Lung microvascular endothelial cell (primary cell): ENCODE measurements at places on chromosomes 6 and 20. TPM values are rescaled to one million over a fixed set of nuclear protein-coding genes. Genes with fewer than 3 reads are reported as not detected.

DNA sequence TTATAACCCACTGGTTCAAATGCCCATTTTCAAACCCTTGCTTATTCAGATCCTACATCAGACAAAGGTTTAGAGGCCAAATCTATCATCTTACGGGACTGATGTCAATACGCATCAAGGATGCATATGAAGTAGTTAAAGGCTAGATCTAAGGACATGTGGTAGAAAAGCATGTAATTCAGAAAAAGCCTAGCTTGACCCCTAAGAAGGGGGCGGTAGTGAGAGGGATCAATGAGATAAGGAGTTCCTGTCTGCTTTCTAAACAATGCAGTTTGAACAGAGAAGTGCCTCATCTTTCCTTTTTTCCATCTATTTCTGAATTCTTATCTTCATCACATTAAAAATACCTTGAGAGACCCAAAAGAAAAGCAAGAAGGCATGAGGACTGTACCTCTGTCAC, 237.7 kb downstream of the ARHGAP18 start:
- DNase-seq, result no peak

DNA sequence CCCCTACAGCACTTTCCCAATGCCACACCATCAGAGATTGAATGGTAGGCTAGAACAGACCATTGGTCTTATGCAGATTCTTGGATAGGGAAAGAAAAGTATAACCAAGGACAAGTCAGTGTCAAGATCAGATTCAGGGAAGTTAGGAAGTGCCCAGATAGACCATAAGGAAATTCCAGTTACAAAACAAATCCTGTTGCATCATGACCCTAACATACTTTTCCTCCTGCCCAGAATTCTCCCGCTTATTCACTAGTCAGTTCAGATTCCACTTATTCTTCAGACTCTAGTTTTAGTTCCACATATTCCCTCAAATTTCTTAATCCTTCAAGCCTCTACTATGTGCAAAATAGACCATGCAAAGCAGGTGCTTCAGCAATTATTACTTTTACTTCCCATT, 20.7 kb downstream of the METTL24 start:
- DNase-seq, result no peak

DNA sequence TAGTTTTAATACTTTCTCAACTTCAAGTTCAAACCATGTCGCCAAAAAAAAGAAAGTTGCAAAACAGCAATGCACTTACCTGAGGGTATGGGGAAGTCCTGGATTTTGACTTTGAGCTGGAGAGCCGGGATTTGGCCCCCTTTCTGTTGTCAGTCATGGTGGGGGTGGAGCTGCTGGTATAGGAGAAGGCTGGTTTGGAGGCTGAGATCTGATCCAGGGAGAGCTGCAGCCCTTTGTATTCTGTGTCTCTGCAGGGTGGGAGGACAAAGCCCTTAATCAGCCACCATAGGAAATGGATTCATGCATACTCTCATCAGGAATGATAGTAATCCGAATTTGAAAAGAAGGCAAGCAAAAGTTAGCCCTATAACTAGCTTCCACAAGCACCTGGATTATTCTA, 44.0 kb downstream of the SIM1 start:
- no peak for DNase-seq

STX11 gene
- 9.4 and 22.6 TPM in 2 replicates for total RNA-seq

GRCh38 chr20:45487231-45487635, 17.7 kb downstream of the WFDC2 start:
- DNase-seq, result no peak

DNA sequence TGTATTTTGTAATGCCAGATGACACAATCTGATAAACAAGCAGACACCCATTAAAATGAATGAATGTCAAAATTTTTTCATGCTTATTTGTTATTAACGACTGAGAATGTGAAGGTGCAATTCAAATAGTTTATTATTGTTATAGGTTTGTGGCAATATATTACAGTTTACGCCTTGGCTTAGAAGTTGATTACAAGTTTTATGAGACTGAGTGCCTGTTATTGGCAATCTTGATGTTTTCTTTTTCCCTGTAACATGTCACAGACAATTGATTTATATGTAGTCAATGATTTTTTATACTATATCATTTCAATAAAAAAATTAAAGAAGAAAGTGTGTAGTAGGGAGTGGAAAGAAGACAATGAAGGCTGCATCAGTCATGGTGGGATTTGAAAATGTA, 144.1 kb upstream of the EEF1E1 start:
- no peak for DNase-seq

THBD gene
- total RNA-seq, result 3.2 and 9.2 TPM in 2 replicates

DNA sequence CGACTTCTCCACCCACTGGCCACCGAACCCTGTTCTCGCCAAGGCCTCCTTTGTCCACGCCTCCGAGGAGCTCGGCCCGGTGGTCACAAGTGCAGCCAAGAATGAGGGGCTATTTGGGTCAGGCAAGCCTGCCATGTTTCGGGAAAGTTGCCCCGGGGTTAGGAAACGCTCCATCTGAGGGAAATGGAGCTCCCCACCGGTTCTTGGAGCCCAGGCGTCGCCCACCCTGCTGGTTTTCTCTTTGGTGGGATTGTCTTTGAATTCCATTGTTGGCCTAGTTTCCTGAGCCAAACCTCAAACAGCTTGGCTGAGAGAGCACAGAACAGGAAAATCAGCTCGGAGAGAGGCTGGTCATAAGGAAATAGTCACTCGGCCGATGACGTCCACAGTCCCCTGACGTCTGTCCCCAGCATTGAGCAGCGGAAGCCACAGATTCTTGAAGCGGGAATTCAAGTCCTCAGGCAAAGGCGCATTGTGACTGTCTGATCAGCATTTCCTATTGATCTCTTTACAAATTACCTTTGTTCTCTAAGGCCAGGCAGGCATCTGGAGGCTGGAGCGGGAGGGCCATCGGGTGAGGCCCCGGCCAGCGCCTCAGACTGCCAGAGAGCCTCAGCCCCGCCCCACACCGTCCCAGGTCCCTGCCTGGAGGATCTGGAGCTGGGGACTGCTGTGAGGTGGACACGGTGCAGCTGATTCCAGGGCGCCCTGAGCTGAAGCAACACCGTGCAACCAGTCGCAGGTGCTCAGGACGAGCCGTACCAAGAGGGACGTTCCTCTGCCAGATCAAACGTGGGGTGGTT, 138.6 kb downstream of the DLL1 start:
- DNase-seq, result peak; percentile 39

DNA sequence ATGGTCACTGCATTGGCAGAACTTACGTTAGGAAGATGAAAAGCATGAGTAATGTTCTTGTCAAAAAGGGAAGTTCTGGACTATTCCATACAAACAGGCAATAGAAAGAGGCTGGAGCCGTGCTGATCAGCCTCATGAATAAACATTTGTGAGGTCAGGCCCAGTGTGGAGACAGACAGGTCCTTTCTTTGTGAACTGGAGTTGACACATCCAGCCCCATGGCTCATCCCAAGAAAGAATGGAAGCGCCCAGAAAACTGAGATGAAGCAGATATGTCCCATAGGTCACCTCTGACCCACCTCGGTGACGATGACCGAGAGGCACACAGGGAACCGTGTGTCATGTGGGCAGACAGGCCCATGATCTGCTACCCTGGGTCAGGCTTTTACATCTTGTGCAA, 276.0 kb upstream of the SGK1 start:
- no peak for DNase-seq

DNA sequence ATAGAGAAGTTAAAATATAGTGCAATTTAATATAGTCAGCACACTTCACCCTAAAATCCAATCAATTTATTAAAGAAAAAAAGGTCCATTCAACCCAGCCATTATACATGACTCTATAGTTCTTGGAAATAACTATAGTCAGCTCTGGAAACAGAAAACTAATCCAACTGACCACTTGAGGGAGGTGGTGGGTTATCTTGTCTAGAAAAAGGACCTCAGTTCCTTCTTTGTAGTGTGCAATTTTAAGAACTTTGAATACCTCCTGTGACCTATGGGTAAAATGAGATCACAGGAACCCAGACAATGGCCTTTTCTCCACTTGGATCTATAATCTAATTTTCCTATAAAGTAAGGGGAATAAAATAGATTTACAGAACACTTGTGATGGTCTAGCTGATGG, 163.6 kb upstream of the CENPW start:
- peak; percentile 17 for DNase-seq

SCUBE3 gene
- 0.60 and 0.87 TPM in 2 replicates for total RNA-seq

AIF1 gene
- total RNA-seq, result not detected in 2 replicates

GRCh38 chr20:58709703-58710039, 17.1 kb downstream of the NPEPL1 start:
- no peak for DNase-seq

SPATS1 gene
- not detected in 2 replicates for total RNA-seq

- DNase-seq, result no peak
Observed at GRCh38 chr20:36728986-36729385, 16.9 kb downstream of the NDRG3 start.

DNA sequence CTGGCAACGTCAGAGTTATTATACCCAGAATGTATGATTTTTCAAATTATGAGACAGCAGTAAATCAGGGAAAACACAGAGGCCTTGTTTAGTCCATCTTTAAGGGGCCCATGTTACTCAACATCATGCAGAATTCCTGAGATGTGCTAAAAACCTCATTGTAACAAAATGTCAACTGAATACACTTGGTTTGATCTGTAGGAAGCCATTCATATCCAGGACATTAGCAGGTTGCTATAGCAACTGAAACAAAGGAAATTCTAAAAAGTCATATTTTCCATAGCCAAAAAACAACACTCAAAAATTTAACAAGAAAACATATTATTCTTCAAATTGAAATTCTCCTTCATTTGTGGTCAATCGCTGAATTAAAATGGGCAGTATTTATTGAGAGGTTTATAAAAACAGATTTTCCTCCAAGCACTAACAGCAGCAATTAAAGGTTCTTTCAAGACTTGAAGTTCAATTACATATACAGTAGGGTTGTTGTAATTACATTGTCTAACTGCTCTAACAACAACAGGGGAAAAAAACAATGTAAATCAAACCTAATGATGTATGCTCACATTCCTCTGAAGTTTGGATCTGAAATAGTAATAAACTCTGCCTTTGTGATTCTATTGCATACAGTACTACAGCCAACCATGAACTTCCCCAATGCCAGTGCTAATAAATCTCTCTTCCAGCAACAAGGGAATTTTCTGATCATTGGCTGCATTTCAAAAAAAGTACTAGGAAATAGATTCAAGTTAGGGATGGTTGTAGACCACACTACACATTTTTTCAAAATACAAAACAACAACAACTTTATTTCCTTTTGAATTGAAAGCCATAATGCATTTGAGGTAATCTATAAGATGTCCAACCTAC, 34.9 kb downstream of the COL12A1 start:
- DNase-seq, result peak; percentile 24

- DNase-seq, result peak; percentile 12
Observed at GRCh38 chr20:49505518-49505917, 23.1 kb upstream of the KCNB1 start.

GRCh38 chr20:46394872-46395760, 11.3 kb downstream of the ELMO2 start:
- no peak for DNase-seq

DNA sequence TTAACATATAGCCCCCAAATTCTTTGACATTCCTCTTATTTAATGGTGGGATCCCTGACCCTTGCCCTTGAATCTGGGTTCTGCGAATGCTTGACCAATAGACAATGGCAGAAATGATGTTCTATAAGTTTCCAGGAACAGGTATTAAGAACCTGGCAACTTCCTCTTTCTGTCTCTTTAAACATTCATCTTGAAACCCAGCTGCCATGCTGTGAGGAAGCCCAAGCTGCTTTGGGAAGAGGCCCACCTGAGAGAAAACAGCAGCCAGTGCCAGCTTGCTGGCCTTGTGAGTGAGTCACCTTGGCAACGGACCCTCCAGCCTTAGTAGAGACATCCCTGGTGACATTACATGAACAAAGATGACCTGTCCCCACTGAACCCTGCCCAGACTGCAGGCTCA, 45.2 kb upstream of the RALY start:
- DNase-seq, result no peak

PBOV1 gene
- total RNA-seq, result not detected in 2 replicates

DNA sequence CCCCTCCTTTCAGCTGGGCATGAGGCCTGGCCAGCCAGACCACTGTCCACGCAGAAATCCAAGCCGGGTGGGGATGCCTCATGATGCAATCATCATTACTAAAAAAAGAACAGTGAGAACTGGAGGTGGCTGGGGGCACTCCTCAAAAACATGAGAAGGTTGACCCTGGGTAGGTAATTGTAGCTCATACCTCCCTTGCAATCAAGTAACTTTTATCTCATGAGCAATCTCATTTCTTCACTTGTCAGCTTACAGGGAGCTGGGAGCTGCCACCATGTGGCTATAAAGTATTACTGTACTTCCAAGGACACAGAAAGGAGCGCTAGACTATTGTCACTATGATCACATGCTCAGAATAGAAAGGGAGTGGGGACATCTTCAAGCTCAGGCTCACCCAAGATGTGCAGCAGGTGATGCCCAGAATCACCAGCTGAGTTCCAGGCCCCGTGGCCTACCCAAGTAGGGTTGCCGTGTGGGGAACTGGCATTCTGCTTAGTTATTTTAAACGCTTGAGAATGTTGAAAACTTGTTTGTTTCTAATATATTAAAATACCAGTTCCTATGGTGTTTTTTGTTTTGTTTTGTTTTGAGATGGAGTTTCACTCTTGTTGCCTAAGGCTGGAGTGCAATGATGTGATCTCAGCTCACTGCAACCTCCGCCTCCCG, 3.0 kb upstream of the CDH26 start:
- DNase-seq, result peak; percentile 31

NHSL1 gene
- total RNA-seq, result 23.1 and 30.2 TPM in 2 replicates

- DNase-seq, result no peak
Observed at GRCh38 chr6:56837322-56837894, 117.5 kb upstream of the BEND6 start.

DNA sequence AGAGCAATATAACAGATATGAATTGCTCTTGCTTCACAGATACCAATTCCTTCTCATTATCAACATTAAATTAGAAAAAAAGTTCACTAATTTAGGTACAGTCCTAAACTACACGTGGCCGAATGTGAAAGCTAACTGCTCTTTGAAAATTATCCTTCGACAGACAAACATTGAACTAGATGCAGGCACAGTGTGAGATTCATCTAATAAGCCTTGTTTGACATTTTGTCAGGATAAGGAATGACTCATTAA, 1.1 kb downstream of the FAM184A start:
- DNase-seq, result no peak
